Omental fat pad (tissue), 4 donors: ENCODE measurements at places on chromosomes 7 and 10. TPM values are rescaled to one million over a fixed set of nuclear protein-coding genes. Genes with fewer than 3 reads are reported as not detected.

Gene GPR15LG
- total RNA-seq = not detected

- DNase-seq = no peak
These were observed 123.1 kb upstream of the ADO start for GRCh38 chr10:62681211-62681940.

Gene ANKRD1
- total RNA-seq = not detected

- DNase-seq = no peak
These were observed 160.8 kb downstream of the HDAC9 start for GRCh38 chr7:18656362-18656761.

- no peak for DNase-seq
These were observed 85.2 kb upstream of the GATAD1 start for GRCh38 chr7:92362131-92362530.

GRCh38 chr10:113947184-113948041 is 93.0 kb downstream of the NHLRC2 start:
- DNase-seq = no peak

- no peak for DNase-seq
These were observed 38.2 kb upstream of the GTF2I start for GRCh38 chr7:74619235-74619860.

DNA sequence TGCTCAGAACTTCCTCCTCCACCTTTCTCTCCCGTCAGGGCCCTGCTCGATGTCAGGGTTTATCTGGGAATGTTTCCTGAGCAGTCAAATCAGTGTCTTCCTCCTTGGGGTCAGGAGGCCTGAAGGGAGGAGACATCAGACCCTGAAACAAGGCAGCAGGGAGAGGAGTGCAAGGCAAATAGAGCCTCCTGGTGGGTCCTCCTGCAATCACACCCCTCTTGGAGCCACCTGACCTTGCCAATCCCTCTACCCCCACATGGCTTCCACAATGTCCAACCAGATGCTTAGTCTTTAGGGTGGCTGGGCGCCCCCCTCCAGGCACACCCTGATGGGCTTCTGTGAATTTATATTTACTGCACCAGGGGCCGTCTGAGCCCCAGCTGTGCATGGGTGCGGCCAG is 12.2 kb downstream of the GPR26 start:
- DNase-seq = no peak

DNA sequence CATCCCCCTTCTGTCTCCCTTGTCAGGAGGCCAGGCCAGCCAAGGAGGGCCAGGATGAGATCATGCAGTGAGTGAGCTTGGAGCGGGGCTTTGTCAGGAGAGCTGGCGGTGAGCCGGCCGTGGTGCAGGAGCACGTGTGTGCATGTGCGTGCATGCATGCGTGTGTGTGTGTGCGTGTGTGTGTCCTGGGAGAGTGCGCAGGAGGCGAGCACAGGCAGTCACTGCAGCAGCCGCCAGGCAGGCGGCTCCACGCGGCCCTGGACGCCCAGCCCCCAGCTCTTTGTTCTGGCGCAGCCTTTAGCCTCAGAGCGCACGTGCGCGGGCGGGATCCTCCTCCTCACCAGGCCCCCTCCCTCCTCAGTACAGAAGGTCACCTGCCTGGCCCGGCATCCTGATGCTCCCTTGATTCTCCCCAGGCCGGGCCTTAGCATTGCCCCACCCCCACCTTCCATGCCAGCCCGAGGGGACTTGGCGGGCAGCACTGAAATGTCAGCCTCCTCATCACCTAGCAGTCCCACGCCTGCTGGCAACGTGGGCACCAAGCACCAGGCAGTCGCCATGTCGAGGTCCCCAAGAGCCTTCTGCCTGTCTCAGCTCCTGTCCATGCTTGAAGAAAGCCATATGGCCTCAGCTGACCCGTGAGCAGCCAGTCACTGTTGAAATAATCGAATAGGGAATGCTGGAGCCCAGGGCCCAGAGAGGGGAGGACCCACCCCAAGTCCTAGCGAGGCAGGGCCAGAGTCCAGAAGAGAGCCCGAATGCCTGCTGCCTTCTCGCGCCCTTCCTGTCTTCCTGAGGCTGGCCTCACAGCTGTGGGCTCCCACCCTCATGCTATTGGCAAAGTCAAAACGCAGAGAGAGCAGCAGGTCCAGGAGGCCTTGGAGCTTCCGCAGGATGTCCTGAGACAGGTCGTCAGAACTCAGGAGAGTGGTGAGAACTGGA is 125.9 kb upstream of the PPIF start:
- DNase-seq = peak; percentile 63

DNA sequence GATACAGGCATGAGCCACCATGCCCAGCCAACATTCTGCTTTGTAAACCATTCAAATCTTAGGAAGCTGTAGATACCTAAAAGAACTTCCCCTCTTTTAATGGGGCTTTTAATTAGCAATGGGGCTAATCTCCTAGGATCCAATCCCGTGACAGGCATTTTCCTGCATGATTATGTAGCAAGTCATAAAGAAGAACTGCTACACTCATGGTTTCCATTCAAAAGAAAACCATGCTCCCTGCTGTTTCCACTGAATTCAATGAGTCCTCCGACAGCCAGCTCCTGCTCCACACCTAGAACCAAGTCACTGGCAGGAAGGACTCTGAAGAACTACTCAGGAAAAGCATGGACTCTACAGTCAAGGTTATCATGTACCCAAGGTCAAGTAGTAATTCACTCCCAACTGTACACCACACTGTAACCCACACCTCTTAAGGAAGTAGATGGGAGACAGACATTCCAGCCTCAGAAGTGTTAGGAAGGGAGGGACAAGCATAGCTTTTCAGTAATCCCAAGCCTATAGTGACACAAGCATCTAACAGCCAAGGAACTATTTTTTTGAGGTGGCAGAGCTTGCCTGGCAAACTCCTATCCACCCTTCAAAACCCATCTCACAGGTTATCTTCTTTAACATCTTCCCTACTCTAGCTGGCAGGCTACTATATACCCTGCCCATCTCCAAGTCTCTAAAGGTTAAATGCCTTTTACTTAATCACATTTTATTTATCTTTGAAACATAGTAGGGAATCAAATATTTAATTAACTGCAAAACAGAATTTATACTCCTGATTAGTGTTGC is 47.5 kb downstream of the CTBP2 start:
- no peak for DNase-seq

- DNase-seq = no peak
These were observed 8.3 kb upstream of the ZC3HAV1L start for GRCh38 chr7:139043823-139044812.

- no peak for DNase-seq
These were observed 281.7 kb downstream of the KLF6 start for GRCh38 chr10:3503299-3503698.

DNA sequence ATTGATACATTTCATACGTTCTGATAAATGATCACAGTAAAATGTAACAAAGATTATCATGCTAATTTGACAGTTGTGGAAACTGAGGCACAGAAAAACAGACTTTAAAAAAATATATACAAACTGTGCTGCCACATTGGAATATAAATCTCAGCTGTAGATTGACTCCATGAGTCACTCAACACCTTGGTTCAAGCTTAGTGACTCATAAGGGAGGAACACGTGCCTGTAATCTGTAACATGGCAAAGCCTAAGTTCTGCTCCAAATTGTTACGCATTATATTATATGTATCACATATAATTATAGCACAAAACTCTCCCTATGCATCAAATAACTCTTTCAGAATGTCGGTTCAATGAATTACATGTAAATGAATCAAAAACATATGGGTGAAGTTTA is 1047.5 kb downstream of the GATA3 start:
- DNase-seq = no peak

- DNase-seq = no peak
These were observed 82.9 kb downstream of the CDK14 start for GRCh38 chr7:90678986-90679385.

GRCh38 chr10:103663802-103664201 is 170.3 kb downstream of the NEURL1 start:
- no peak for DNase-seq

DNA sequence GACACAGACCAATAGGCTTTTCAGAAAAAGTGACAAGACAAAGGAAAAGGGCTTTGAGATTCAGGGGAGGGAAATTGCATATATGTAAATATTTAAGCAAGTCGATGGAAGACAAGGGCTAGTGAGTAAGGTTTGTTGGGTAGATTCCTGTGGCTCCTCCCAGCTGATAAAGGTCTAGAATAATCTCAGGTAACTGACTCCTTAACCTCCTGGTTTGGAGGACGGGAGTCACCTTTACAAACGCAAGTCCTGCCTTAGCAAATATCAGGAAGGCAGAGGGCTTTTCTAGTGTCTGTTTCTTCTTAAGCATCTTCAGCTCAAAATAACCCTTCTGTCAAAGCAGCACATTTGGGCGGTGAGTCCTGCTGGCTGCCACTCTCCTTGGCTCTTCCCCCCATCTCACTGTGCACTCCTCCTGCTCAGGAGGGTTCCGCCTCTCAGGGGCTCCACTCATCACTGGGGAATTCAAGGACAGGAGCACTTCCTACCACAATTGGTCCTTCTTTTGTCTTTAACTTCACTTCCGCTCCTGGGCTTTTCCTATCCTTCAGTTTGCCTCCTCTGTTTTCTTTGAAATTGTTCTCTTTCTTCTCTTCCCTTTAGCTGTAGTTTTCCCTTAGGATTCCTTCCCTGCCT is 496.3 kb upstream of the KLF6 start:
- no peak for DNase-seq

Gene WDFY4
- total RNA-seq = 21.4 TPM

GRCh38 chr10:80471001-80471400 is 16.9 kb downstream of the TSPAN14 start:
- no peak for DNase-seq

Gene ACTL6B
- not detected for total RNA-seq

Gene CCDC172
- total RNA-seq = not detected

GRCh38 chr10:129959544-129960480 is 4.3 kb downstream of the EBF3 start:
- no peak for DNase-seq
